HepG2 (cell line): ENCODE measurements at places on chromosomes 4 and X. TPM values are rescaled to one million over a fixed set of nuclear protein-coding genes. Genes with fewer than 3 reads are reported as not detected.

GRCh38 chr4:76059750-76060149 lies 14.8 kb upstream of the ART3 start:
- no peaks in the 10 kb centered on the region for H3K36me3 ChIP-seq
- no peaks in the 10 kb centered on the region for H3K27me3 ChIP-seq
- DNase-seq: no peak
- no peak overlapping the region for H3K27ac ChIP-seq
- no peak overlapping the region for H3K4me3 ChIP-seq

The STOX2 gene
- 0.01 TPM in 2 replicates for polyA plus RNA-seq

The P2RY4 gene
- polyA plus RNA-seq: 0.49 and 0.67 TPM in 2 replicates

The G6PD gene
- polyA plus RNA-seq: 18.8 and 19.5 TPM in 2 replicates

DNA sequence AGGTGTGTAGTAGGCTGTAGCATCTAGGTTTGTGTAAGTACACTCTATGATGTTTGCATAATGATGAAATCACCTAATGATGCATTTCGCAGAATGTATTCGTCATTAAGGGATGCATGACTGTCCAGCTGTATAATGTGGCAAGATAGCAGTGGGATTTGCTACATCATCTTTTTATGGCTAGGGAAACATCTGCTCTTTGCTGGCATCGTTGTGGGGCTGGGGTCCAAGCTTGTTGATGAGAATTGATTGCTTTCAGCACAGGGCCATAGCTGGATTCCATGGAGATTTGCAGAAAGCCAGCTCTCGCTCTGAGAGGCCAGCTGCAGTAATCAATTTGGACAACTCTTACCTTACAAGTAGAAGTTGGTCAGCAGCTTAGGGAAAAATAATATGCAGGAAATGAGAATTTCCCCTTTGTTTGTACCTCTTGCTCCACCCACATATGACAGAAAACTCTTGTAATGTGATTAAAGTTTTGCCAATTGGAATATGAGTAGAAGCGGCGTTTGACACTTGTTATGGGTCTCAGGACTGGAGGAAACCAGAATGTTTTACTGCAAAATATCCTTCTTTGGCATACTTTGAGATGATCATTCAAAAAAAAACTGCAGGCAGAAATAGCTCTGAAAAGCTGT lies 310.5 kb downstream of the RAPGEF2 start:
- H3K4me3 ChIP-seq: no peak overlapping the region
- no peak overlapping the region for H3K27ac ChIP-seq
- no peak for DNase-seq
- no peaks in the 10 kb centered on the region for H3K36me3 ChIP-seq

- H3K27ac ChIP-seq: no peak overlapping the region
- 0 out of 2 replicates have a peak, but pooled peaks cover 5% of the 10 kb centered on the region for H3K4me1 ChIP-seq
- H3K4me3 ChIP-seq: no peak overlapping the region
- H3K27me3 ChIP-seq: no peaks in the 10 kb centered on the region
Measured at GRCh38 chr4:88531549-88531948, 8.0 kb upstream of the PYURF start.

DNA sequence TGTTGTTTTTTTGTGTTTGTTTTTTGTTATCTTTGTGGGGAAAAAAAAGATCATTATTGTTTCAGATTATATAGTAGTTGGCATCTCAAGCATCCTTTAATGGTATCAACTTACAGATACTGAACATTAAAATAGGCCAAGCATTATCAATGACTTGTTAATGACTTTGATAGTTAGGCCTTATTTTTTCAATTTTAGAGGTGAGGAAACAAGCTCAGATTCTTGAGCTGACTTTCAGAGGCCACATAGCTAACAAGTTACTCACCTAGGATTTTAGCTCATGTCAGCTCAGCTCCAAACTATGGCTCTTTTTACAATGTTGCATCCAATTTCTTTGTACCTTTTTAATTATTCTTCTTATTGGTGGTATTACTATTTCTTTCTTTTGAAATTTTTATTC lies 471 bp upstream of the PLAC8 start:
- no peaks in the 10 kb centered on the region for H3K36me3 ChIP-seq
- H3K27me3 ChIP-seq: no peaks in the 10 kb centered on the region
- DNase-seq: no peak
- H3K4me3 ChIP-seq: peak overlapping the region; percentile 72; the same call in 1 of the 2 replicates
- peaks cover 61% of the 10 kb centered on the region for H3K4me1 ChIP-seq

DNA sequence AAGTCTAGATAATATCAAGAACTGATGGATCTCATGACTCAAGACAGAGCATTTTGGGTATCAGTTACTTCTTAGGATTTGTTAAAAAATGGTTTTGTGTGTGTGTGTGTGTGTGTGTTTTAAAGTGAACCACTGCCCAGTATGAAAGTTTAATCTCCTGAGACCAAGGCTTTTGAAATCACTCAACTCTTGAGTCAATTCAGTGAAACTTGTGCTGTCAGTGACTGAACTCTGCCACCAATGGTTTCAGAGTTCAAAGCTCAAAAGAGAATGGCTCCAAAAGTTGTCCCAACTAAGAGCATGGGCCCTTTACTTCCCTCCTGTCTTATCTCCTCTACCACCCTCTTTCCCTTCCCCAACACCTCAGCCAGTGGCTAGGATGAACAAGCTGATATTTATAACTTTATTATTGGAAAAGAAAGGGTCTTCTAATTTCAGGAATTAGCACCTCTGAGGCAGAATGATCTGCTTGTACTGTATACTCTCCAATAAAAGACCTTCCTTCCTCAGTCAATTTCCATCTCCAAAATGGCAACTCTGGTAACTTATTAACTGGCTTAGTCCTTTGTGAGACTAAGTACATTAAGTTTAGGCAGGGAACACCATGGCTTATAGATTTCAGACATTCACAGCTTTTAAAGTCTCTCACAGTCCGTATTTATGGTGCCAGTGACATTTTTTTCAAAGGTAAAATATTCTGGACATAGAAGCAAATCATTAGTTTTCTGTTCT lies 152.2 kb downstream of the REPS2 start:
- no peak overlapping the region for H3K4me3 ChIP-seq
- no peaks in the 10 kb centered on the region for H3K36me3 ChIP-seq
- no peaks in the 10 kb centered on the region for H3K27me3 ChIP-seq
- no peaks in the 10 kb centered on the region for H3K4me1 ChIP-seq
- DNase-seq: no peak

DNA sequence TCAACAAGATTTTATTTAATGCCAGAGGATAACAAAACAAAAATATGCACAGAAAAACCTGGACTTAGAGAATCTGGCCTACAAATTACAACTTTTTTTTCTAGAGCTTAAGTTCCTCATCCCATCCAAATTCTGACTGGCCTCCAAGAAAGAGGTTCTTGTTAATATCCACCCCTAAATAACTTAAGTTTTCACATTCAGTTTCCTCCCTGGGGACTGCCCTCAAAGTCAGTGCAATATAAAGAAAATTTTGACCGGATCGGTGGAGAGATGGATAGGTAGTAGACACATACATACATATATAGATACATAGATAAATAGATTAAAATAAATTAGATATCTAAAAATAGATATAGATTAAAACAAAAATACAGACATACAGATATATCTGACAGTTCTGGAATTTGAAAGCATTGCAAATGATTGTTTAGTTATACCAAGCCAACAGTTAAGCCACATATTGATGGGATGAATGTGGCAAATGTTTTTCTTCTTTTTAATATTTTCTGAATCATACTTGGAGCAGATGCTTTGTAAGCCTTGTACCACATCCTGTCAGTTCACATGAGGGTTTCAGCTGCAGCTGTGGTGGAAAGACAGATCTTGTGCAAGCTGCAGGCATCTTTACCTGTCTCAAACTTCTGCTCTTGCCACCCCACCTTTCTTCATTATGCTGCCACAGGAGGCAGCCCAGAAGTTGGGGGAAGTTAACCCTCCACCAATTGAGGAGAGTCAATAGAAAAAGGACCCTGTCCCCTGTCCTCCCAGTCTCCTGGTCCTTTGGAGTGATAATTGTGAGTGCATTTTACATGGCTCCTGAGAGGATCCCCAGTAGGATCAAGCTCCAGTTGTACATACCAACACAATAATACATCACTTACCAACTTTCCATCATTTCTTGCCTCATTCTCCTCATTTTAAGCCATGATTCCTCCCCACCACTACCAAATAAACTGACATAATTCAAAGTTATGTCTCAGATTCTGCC lies 58.5 kb upstream of the PRDM8 start:
- no peaks in the 10 kb centered on the region for H3K36me3 ChIP-seq
- H3K27ac ChIP-seq: no peak overlapping the region
- H3K4me1 ChIP-seq: no peaks in the 10 kb centered on the region
- no peaks in the 10 kb centered on the region for H3K27me3 ChIP-seq

DNA sequence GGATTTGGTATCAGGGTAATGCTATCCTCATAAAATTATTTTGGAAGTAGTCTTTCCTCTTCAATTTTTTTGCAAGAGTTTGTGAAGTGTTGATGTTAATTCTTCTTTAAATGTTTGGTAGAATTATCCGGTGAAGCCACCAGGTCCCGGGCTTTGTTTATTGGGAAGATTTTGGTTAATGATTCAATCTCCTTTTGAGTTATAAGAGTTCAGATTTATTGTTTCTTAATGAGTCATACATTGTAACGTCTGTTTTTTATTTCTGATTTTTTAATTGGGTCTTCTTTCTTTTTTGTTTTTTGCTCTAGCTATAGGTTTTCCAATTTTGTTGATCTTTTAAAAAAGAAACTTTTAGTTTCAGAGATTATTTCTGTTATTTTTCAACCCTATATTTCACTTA lies 412.3 kb downstream of the PDGFC start:
- DNase-seq: no peak
- no peaks in the 10 kb centered on the region for H3K4me1 ChIP-seq
- no peak overlapping the region for H3K27ac ChIP-seq
- no peaks in the 10 kb centered on the region for H3K36me3 ChIP-seq
- no peak overlapping the region for H3K4me3 ChIP-seq
- H3K27me3 ChIP-seq: no peaks in the 10 kb centered on the region

GRCh38 chr4:2255501-2256155 lies 6.3 kb downstream of the MXD4 start:
- H3K27ac ChIP-seq: no peak overlapping the region
- no peak for DNase-seq
- H3K4me3 ChIP-seq: no peak overlapping the region
- peaks cover 15% of the 10 kb centered on the region for H3K4me1 ChIP-seq

- H3K4me3 ChIP-seq: no peak overlapping the region
- H3K4me1 ChIP-seq: no peaks in the 10 kb centered on the region
- no peak overlapping the region for H3K27ac ChIP-seq
- no peak for DNase-seq
- H3K36me3 ChIP-seq: no peaks in the 10 kb centered on the region
Measured at GRCh38 chr4:80115368-80116181, 42.5 kb upstream of the ANTXR2 start.

The DDX53 gene
- polyA plus RNA-seq: not detected in 2 replicates

The SRPX gene
- 0.13 and 0.30 TPM in 2 replicates for polyA plus RNA-seq

The ADGRL3 gene
- 0.03 and 0.05 TPM in 2 replicates for polyA plus RNA-seq

The MAGED4 gene
- polyA plus RNA-seq: 21.6 and 32.1 TPM in 2 replicates

GRCh38 chrX:57137501-57137900 lies 304 bp upstream of the SPIN2A start:
- H3K36me3 ChIP-seq: no peaks in the 10 kb centered on the region
- no peak for DNase-seq
- H3K4me3 ChIP-seq: no peak overlapping the region
- H3K27me3 ChIP-seq: no peaks in the 10 kb centered on the region
- H3K27ac ChIP-seq: no peak overlapping the region
- no peaks in the 10 kb centered on the region for H3K4me1 ChIP-seq

GRCh38 chr4:44563496-44563895 lies 87.9 kb downstream of the YIPF7 start:
- no peaks in the 10 kb centered on the region for H3K4me1 ChIP-seq
- H3K4me3 ChIP-seq: no peak overlapping the region
- no peaks in the 10 kb centered on the region for H3K36me3 ChIP-seq
- H3K27me3 ChIP-seq: no peaks in the 10 kb centered on the region; the same call in 1 of the 2 replicates

GRCh38 chrX:17725181-17725580 lies 12.1 kb upstream of the SCML1 start:
- peak; percentile 51 for DNase-seq
- H3K4me3 ChIP-seq: no peak overlapping the region
- peaks cover 8% of the 10 kb centered on the region for H3K4me1 ChIP-seq
- H3K36me3 ChIP-seq: no peaks in the 10 kb centered on the region
- no peak overlapping the region for H3K27ac ChIP-seq
- H3K27me3 ChIP-seq: no peaks in the 10 kb centered on the region

DNA sequence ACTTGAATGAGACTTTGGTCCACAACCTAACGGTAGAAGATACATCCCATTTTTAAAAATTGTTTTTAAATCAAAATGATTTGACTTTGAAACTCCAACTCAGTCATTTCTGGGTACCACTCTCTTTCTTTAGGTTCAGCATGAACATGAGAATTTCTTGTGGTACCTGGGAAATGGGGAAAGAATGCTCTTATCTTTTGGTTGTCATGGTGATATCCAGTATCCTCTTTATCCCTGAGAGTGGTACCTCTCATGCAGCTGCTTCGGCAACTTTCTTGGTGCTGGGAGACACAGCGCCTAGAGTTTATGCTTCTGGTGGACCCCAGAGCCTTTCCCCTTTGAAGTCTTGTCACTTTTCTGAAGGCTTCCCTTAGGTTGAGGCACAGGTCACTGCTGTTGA lies 465.1 kb upstream of the FAT1 start:
- H3K4me1 ChIP-seq: no peaks in the 10 kb centered on the region
- no peaks in the 10 kb centered on the region for H3K36me3 ChIP-seq

DNA sequence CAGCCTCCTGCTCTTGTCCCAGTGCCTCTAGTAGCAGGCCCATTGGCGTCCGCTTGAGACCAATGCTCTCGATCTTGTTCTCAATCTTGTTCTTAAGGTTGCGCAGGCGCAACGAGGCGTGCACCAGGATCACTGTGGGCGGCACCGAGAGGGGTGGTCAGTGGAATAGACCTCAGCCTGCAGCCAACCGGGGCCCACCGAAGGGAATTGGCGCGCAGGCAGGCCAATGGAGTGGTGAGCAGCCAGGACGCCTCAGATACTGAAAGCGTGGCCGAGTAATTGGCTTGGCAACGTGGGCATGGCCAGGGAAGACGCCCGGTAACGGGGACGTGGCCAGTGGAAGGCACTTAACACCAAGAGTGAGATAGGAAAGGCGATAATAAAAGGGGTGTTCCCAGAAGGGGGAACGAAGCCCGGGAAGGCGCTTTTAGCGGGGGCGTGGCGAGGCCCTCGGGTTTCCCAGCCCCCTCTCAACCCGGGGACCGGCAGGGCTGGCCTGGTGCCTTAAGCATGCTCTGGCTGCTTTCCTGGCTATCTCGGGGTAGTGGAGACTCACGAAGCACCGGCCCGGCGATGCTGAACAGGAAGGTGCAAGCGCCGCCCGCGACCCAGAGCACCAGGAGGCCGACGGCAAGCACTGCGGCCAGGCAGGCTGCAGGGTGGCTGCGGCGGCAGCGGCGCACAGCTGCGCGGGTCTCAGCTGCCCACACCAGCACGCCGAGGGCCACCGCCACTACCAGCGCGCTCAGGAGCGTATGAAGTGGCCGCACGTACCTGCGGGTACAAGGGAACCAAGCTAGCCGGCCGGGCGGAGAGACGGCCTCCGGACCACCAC lies 1.7 kb downstream of the PRAF2 start:
- peaks cover 4% of the 10 kb centered on the region; the same call in 1 of the 2 replicates for H3K36me3 ChIP-seq
- no peak for DNase-seq
- no peak overlapping the region for H3K27ac ChIP-seq
- H3K4me1 ChIP-seq: no peaks in the 10 kb centered on the region
- no peak overlapping the region for H3K4me3 ChIP-seq

GRCh38 chr4:104756837-104757236 lies 262.1 kb upstream of the CXXC4 start:
- H3K27ac ChIP-seq: no peak overlapping the region
- no peak overlapping the region for H3K4me3 ChIP-seq
- DNase-seq: no peak
- no peaks in the 10 kb centered on the region for H3K4me1 ChIP-seq
- H3K36me3 ChIP-seq: no peaks in the 10 kb centered on the region

- no peaks in the 10 kb centered on the region for H3K4me1 ChIP-seq
- no peaks in the 10 kb centered on the region for H3K36me3 ChIP-seq
- H3K27ac ChIP-seq: no peak overlapping the region
- no peaks in the 10 kb centered on the region for H3K27me3 ChIP-seq
Measured at GRCh38 chr4:14920237-14920636, 82.0 kb upstream of the CPEB2 start.
